ENCODE measurements at places on chromosomes 7 and 10.

GRCh38 chr10:28072573-28072972, 73.7 kb upstream of the ODAD2 start:
- no peak for DNase-seq

GRCh38 chr10:15789793-15790525, 70.2 kb upstream of the ITGA8 start:
- no peak for DNase-seq

DNA sequence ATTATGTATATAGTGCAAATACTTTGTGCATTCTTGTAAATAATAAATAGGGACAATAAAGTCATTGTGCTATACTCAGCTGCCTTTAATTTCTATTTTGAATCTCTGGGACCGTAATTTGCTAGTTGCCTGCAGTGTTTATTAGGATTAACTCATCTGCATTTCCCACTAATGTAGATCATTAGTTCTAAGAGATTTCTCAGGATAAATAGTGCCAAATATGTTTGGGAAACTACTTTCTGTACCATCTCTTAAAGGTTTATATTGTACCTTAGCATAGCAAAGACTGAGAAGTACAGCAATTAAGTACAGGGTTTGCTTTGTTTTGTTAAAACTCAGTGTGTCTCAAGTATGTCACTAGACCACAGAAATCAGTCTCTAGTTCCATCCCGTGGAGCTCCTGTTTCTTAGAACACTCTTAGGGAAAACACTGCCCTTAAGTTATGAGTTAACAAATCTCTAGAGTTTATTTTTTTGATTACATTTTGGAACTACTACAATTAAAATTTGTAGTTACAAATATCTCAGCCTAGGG, 26.0 kb downstream of the ADD3 start:
- DNase-seq, result no peak

GRCh38 chr10:32687116-32687515, 241.2 kb downstream of the CCDC7 start:
- DNase-seq, result no peak

GRCh38 chr7:136527554-136527953, 340.9 kb upstream of the CHRM2 start:
- no peak for DNase-seq

- no peak for DNase-seq
Observed at GRCh38 chr7:1243964-1244416, 11.3 kb downstream of the UNCX start.

GRCh38 chr10:122492999-122493481, 31.7 kb downstream of the HTRA1 start:
- no peak for DNase-seq

DNA sequence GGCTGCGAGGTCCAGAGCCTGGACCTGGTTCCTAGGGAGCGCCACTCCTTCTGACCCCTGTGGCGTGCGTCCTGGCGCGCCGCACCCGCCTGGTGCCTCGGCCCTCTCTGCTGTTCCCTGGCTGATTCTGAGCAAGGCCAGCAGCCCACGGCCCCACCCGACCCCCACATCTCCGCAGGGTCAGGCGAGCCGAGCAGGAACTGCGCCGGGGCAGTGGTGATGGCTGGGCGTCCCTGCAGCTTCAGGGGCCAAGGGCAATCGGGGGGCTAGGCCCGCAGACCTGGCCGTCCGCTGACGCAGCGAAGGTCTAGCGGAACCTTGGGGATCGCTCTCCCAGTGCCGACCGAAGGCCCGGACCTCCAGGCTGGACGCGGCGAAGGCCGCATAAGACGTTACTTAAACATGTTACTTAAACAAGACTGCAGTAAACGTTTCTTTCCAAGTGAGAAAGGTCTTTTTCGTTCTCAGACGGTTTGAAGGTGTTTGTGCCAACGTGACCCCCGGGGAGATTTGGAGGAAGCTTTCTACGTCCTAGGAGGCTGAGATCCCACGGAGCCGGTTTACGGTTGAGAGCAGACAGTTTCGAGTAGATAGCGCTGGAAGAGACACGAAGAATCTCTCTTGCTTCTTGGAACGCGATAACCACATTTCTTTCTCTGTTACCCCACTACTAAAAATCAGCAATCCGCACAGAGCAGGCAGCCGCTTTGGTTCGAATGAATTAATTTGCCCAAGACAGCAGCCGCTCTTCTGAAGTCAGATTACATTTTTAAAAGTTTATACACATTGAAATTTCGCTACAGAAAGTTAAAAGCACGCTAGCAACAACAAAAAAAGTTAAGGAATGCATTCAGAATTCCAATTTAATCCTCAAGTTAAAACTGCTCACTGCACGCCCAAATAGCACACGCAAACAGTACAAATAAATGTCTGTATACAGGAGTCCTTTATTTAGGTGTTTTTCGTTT, 4.9 kb upstream of the NKX2-3 start:
- DNase-seq, result no peak

GRCh38 chr10:111281516-111281915, 204.7 kb downstream of the ADRA2A start:
- DNase-seq, result no peak

All from esophagus squamous epithelium (tissue), 5 donors.